ENCODE measurements at places on chromosomes 6 and 20.

GRCh38 chr20:46230106-46230491 lies 78.2 kb downstream of the CDH22 start:
- no peak overlapping the region for H3K4me3 ChIP-seq
- DNase-seq: no peak
- no peaks in the 10 kb centered on the region for H3K4me1 ChIP-seq
- no peak overlapping the region for H3K27ac ChIP-seq
- no peaks in the 10 kb centered on the region for H3K36me3 ChIP-seq
- H3K27me3 ChIP-seq: peaks cover 57% of the 10 kb centered on the region

DNA sequence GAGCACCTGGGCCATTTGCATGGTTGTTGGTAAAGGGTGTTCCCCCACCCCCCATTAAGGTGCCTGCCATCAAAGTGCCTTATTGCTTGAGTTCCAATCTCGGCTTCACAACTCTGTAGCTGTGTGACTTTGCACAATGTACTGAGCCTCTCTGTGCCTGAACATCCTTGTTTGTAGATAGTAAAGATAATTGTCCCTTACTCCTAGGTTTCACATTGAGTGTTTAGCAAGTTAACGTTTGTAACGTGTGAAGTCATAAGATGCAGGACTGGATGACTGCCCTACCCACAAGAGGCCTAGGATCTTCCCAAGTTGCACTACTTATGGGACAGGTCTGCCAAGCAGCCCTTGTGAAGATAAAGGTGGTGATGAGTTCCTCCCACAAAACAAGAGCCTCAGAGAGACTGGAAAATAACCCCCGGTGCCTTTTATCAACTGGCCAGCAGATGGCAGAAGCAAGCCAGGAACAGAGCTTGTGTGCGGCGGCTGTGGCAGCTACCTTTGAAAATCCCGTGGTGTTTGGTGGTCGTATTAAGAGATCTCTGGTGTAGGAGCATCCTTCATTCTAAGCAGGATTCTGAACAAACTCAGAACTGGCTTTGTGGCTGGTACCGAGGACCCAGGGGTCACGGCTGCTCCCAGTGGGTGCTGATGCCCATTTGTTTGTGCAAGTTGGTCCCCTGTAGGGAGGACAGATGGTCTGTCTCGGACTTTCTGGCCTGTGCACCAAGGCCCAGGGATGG lies 99.1 kb downstream of the CDH26 start:
- peaks cover 3% of the 10 kb centered on the region for H3K36me3 ChIP-seq
- peak; percentile 55 for DNase-seq
- H3K27me3 ChIP-seq: no peaks in the 10 kb centered on the region

GRCh38 chr6:170184316-170184715 lies 106.6 kb downstream of the DLL1 start:
- no peaks in the 10 kb centered on the region for H3K36me3 ChIP-seq
- peaks cover 11% of the 10 kb centered on the region for H3K4me1 ChIP-seq
- H3K27me3 ChIP-seq: no peaks in the 10 kb centered on the region
- DNase-seq: peak; percentile 13

DNA sequence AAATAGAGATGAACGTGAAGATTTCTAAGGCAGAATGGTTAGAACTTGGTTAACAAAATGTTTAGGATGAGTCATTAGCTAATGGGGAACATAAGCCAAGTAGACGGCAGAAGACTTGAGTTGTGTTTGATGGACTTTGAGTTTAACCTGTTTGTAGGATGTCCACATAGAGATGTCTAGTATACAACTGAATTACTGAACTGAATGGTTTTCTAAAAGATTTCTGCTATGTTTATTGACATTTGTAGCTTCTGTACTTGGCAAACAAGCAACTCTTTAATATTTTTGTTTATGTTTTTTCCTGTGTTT lies 54.5 kb upstream of the DYNLRB1 start:
- H3K4me3 ChIP-seq: no peak overlapping the region
- H3K27me3 ChIP-seq: no peaks in the 10 kb centered on the region
- peak overlapping the region; percentile 82 for H3K27ac ChIP-seq
- H3K4me1 ChIP-seq: peaks cover 25% of the 10 kb centered on the region

- no peaks in the 10 kb centered on the region for H3K27me3 ChIP-seq
- no peak overlapping the region for H3K4me3 ChIP-seq
- no peaks in the 10 kb centered on the region for H3K36me3 ChIP-seq
- H3K4me1 ChIP-seq: no peaks in the 10 kb centered on the region
These were observed 1166.3 kb upstream of the CITED2 start for GRCh38 chr6:140540743-140541142.

DNA sequence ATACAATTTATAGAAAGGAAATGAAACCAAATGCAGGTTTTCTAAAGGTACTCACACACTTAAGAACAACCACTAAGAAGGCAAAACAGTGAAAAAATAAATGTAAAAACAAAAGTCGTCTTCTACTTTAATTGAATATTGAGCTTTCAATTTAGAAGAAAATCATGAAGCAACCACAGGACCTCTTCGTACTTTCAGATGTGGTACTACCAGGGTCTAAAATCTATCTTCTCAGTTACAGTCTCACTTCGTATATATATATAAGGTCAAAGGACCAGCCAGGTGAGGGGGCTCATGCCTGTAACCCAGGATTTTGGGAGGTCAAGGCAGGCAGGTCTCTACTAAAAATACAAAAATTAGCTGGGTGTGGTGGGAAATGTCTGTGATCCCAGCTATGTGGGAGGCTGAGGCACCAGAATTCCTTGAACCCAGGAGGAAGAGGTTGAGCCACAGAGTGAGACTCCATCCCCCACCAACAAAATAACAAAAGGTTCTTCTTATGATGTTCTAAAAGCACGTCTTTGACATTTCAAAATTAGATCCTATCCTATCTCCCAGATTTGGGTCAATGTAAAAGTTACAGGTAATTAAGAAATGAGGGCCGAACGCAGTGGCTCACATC lies 12.5 kb downstream of the ROMO1 start:
- H3K27ac ChIP-seq: peak overlapping the region; percentile 57
- H3K4me1 ChIP-seq: peaks cover 46% of the 10 kb centered on the region
- H3K27me3 ChIP-seq: no peaks in the 10 kb centered on the region
- DNase-seq: no peak
- H3K36me3 ChIP-seq: peaks cover 84% of the 10 kb centered on the region

DNA sequence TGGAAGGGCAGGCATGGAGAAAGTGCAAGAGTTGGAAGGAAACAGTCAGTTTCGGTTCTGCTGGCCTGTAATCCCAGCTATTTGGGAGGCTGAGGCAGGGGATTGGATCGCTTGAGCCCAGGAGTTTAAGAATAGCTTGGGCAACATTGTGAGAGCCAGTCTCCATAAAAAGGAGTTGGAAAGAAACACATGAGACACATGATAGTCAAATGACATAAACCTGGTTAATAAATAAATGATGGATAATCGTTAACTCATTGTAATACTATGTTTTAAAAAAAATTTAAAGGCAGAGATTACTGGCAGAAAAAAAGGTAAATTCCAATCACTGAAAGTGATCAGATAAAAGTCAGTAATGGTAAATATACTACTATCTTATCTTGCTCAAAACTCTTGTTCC lies 37.2 kb upstream of the PHACTR1 start:
- peaks cover 14% of the 10 kb centered on the region for H3K27me3 ChIP-seq
- DNase-seq: no peak
- no peak overlapping the region for H3K4me3 ChIP-seq

DNA sequence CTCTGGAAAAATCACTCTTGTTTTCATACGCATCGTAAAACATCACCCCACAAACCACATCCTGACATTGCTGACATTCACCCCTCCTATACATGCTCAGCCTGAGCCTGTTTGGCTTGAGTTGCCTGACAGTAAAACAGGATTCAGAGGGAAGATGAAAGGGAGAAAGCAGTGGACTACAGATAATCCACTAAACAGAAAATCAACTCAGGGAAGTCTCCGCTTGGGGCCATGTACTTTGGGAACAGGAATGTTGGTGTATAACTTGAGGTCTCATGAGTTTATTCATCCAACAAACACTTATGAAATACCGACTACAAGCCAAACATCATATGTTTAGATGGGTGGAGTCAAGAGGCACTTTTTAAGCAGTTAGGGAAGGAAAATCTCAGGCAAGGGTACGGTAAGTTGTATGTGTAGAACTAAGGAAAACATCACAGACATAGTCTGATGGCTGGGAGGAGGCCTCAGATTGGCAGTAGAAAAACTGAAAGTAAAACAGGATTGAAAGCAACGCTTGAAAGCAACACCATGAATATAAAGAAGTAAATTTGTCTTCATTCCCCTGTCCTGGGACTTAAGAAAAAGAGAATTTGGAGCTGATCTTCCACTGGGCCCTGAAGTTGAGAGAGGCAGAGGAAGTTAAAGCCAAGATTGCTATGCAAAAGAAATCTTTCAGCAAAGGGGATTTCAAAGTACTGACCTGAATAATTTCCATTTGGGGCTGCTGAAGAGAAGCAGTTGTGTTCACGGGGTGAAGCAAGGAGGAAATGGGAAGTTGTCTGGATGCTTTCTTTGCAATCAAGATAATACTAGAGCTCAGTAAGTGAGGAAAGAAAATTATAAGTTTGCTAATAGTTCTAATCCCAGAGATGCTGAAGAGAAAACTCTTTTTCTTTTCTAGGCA lies 28.8 kb downstream of the PDE7B start:
- H3K4me1 ChIP-seq: peaks cover 41% of the 10 kb centered on the region
- H3K27me3 ChIP-seq: no peaks in the 10 kb centered on the region
- peak overlapping the region; percentile 82 for H3K4me3 ChIP-seq
- peak; percentile 15 for DNase-seq

DNA sequence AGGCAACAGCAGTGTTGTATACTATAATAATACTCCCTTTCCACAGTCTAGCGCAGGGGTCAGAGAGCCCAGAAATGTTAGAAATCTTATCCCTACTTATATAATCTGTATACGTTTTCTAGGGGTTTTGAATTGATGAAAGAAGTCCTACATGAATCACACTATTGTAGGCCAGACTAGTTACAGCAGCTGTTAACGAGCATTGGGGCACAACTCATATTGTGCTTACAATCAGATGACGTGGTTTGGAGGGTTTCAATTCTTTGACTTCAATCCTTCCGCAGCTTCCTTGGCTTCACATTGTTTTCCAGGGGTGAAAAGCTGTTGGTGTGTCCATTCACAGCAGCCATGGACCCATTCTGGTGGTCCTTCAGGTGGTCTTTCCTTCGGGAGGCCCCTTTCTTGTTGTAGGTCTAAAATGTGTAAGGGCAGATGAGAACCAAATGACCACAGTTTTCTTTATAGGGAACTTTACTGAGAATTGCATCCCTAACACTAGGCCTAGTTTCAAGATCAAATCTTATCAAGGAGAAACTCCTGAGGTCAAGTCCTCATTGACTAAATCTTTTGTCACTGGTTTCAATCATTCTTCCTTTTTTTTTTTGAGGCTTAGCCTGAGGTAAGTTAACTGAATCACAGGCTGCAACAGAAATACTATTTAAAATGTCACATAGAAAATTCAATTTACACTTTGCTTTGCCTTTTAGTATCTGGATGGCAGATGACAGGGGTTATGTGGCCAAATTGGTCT lies 79.7 kb downstream of the ELOVL5 start:
- no peak overlapping the region for H3K27ac ChIP-seq
- peaks cover 63% of the 10 kb centered on the region for H3K36me3 ChIP-seq
- H3K27me3 ChIP-seq: no peaks in the 10 kb centered on the region
- peaks cover 6% of the 10 kb centered on the region for H3K4me1 ChIP-seq

- H3K27ac ChIP-seq: no peak overlapping the region
- peaks cover 40% of the 10 kb centered on the region for H3K4me1 ChIP-seq
- H3K27me3 ChIP-seq: no peaks in the 10 kb centered on the region
- DNase-seq: no peak
These were observed 164.7 kb downstream of the FOXC1 start for GRCh38 chr6:1774226-1774915.

- no peak overlapping the region for H3K27ac ChIP-seq
- no peak overlapping the region for H3K4me3 ChIP-seq
- H3K36me3 ChIP-seq: peaks cover 50% of the 10 kb centered on the region
- no peak for DNase-seq
These were observed 40.0 kb upstream of the MRPS10 start for GRCh38 chr6:42257614-42258013.

- peaks cover 7% of the 10 kb centered on the region for H3K27me3 ChIP-seq
- H3K36me3 ChIP-seq: no peaks in the 10 kb centered on the region
- H3K4me3 ChIP-seq: no peak overlapping the region
- no peaks in the 10 kb centered on the region for H3K4me1 ChIP-seq
- no peak overlapping the region for H3K27ac ChIP-seq
- no peak for DNase-seq
These were observed 323.7 kb downstream of the THBS2 start for GRCh38 chr6:168929871-168930450.

DNA sequence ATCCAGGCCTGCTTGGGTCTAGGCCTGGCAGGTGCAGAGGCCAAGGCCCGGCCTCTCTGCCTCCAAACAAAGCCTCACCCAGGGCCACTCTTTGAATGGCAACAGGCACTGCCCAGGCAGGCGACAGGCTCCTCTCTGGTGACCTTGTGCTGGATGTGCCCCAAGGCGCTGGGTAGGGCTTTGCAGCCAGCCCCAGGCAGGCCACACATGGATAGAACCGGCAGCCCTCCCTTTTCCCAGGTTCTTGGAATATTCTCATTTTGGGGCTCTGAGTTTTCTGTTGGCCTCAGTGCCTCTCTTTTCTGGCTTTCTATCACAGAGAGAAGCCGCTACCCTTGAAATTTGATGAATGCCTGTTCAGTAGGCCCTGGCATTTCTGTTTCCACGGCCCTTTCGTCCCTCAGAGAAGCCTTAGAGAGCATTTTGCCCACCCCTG lies 18.9 kb downstream of the PKIG start:
- H3K36me3 ChIP-seq: no peaks in the 10 kb centered on the region
- DNase-seq: no peak
- no peaks in the 10 kb centered on the region for H3K27me3 ChIP-seq
- H3K4me1 ChIP-seq: peaks cover 8% of the 10 kb centered on the region

DNA sequence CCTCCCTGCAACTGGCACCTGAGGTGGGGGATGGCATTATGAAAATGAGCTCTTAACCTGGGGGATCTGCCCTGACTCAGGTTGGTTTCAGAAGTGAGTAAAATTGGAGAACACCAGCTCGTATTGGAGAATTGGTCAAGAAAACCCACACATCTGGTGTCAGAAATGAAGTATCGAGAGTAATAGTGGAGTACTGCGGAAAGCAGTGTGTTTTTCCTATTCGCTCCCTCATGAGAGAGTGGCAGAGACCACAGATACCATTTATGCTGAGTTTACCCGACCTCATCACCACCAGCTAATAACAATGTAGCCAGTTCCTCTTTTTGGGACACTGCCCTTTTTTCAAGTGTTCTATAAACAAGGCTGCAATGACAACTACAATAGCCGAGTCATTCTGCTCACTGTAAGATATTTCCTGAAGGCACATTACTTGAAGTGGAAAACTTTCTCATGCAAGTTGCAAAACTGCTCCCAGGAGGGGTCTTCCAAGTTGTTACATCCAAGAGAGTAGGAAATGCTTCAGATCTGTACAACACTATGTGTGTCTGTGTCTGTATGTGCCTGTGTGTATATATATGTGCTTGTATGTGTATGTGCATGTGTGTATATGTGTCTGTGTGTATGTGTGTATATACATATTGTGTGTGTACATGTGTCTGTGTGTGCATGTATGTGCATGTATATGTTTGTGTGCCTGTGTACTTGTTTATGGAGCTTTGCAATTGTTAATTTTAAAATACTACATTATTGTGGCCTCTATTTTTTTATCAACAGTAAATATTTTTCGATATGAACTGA lies 106.0 kb upstream of the CST7 start:
- H3K4me3 ChIP-seq: no peak overlapping the region
- no peak for DNase-seq

Data from central memory CD8-positive, alpha-beta T cell (primary cell).